ENCODE measurements at places on chromosomes 7 and 10.

- no peak for DNase-seq
Measured at GRCh38 chr10:106033065-106033464, 1131.4 kb downstream of the SORCS1 start.

DNA sequence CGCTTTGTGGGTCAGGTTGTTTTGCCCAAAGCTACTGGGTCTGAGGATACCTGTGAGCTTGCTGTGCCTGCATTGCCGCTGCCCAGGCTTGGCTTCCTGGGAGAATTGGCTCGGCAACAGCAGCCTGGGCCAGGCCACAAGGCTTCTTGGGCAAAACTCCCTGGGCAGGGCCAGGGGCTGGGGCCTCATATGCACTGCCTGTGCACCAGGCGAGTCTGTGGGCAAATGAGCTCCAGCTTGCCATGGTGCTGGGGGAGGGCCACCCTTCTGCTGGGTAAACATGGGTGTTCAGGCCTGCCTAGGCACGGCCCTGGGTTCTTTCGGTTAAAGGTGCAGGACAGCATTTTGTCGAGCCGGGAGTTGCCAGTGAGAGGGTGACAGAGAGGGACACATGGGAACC is 19.4 kb downstream of the ZMIZ1 start:
- no peak for DNase-seq

- no peak for DNase-seq
Measured at GRCh38 chr10:125699562-125700143, 16.7 kb upstream of the TEX36 start.

- no peak for DNase-seq
Measured at GRCh38 chr7:42922017-42922753, 9.8 kb downstream of the PSMA2 start.

GRCh38 chr10:128511284-128511683 is 385.1 kb upstream of the MKI67 start:
- DNase-seq, result no peak

GRCh38 chr10:78426181-78426580 is 392.5 kb downstream of the RPS24 start:
- DNase-seq, result no peak

Data from activated CD8-positive, alpha-beta memory T cell treated with anti-CD3 and anti-CD28 coated beads, Interleukin-2, amount 50 U/mL, for 4 hours (primary cell).